ENCODE measurements at places on chromosomes 3 and 15.
A peak's percentile ranks its signal among the peaks of the same experiment; 100 is the strongest.

DNA sequence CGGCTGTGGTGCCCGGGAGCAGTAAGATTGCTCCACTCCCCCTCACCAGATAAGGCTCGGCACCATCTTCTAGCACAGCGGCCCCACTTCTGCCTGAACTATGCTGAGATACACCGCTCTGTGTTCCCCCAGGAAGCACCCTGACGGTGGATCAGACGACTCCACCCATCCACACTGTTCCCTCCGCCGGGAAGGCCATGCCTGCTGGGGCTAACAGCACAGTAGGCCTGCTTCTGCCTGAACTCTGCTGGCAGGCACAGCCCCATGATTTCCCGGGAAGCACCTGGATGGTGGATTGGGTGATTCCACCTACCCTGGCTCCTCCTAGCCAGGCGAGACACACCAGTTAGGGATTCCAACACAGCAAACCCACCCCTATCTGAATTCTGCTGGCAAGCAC lies 36.3 kb upstream of the PPM1L start:
- no peak for DNase-seq

DNA sequence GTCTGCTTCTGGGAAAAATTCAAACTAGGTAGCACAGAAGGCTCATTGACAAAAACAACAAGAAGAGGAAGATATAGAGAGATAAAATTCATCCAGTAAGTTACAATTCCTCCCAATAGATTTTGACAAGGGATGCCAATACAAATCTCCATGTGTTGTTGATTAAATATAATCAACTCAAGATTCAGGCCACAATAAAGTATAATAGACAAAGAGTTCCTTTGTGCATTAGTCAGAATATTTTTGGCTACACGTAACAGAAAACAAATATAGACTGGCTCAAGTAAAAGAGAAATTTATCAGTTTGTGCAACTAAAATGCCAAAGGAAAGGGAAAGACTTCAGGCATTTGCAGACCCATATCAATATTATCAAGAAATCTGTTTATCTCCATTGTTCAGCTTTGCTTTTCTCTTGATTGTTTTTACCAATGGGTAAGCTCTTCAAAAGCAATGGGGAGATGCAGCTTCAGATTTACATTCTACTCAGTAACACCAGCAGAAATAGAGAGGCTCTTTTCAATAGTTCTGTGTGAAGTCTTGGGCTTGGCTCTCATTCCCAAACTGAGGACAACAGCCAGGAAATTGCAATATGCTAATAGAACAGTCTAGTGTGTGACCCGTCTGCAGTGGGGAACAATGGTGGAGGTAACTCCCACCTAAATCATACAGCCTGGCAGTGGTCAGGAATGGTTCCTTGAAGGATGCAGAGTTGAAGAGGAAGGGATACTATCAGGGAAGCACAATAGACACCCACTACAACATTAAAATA lies 77.6 kb upstream of the PROK2 start:
- no peak for DNase-seq

- DNase-seq: no peak
Measured at GRCh38 chr3:36496684-36497633, 116.7 kb downstream of the STAC start.

- DNase-seq: no peak
Measured at GRCh38 chr3:44957986-44958385, 18.0 kb downstream of the ZDHHC3 start.

- no peak for DNase-seq
Measured at GRCh38 chr3:119230071-119230470, 10.6 kb downstream of the B4GALT4 start.

- no peak for DNase-seq
Measured at GRCh38 chr3:78642226-78643035, 1125.4 kb downstream of the ROBO1 start.

GRCh38 chr15:100671858-100672543 lies 69.6 kb downstream of the ASB7 start:
- no peak for DNase-seq

DNA sequence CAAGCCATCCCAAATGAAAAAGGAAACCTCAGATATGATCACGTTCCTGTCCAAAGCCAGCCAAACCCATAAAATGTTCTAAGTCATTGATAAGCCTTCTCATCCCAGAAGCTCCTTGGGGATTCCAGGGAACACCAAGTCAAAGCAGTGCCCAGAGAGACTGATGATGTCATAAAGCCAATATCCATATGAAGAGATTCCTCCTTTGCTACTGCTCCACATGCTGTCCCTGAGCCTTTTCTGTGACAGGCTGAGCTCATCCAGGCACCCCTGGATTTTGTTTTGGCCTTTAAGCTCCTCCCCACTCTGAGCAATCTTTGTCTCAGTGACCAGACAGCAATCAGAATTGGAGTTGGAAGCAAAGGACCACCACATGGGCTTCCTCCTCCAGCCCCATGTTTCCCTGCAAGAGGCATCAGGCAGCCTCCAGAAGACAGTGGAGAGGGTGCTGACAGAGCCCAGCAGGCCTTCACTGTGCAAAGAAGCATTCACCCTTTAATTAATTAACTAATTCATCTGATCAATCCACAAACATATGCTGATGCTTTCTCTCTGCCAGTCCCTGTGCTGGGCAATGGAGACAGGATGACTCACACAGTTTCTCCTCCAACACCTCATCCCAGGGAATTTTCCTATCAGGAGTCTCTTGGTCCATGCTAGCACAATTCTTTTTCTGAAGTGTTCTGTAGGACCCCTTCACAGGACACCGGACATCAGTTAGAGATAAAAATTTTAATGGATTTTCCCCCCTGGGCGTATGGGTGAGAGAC lies 25.0 kb downstream of the MEX3B start:
- DNase-seq: no peak

DNA sequence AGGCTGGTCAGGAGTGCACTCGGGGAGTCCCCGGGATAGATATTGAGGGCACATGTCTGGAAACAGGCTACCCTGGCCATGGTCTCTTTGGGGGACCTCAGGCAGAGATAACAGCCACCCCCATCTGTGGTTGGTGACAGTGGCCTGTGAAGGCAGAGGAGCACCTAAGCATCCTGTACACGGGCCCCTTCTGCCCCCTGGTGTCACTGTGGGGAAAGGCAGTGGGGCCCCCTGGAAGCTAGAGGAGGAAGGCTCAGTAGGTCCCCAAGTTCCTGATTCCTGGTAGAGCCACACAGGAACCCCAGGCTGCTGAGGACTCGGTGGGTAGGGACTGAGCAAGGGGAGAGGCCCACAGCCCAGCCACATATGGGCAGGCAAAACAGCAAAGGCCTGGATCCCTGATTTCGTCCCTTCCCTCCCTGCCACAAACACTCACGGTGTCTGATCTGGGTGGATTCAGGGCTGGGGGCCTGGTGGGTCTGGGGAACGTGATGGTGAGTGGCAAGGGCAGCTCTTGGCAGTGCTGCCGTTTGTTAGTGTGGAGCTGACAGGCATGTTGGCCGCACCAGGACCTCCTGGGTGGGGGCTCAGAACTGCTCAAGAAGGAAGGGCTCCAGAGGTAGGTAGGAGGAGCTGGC lies 14.1 kb upstream of the CXCR6 start:
- no peak for DNase-seq

GRCh38 chr3:26515351-26515750 lies 107.2 kb upstream of the LRRC3B start:
- DNase-seq: no peak

GRCh38 chr15:48147358-48147757 lies 26.6 kb downstream of the SLC24A5 start:
- DNase-seq: no peak

DNA sequence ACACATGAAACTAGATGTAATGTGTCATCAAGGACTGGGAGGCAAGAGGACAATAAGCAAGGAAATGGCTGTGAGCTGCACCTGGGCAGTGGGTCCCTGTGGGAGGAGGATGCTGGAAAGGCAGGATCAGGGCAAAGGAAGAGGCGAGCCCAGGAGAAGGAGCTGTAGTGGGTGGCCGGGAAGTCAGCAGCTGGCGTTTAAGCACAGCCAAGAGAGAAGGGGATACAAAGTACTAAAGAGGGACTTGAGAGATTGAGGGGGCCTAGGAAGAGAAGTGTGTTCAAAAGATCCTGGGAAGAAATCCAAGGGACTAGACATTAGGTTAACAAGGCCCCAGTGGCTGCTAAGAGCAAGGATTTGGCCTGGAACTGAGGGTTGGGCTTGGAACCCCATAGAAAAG lies 188.5 kb upstream of the SLC24A5 start:
- DNase-seq: no peak

GRCh38 chr3:62653796-62654195 lies 221.4 kb downstream of the CADPS start:
- no peak for DNase-seq

GRCh38 chr3:66303491-66303901 lies 82.7 kb downstream of the SLC25A26 start:
- no peak for DNase-seq

DNA sequence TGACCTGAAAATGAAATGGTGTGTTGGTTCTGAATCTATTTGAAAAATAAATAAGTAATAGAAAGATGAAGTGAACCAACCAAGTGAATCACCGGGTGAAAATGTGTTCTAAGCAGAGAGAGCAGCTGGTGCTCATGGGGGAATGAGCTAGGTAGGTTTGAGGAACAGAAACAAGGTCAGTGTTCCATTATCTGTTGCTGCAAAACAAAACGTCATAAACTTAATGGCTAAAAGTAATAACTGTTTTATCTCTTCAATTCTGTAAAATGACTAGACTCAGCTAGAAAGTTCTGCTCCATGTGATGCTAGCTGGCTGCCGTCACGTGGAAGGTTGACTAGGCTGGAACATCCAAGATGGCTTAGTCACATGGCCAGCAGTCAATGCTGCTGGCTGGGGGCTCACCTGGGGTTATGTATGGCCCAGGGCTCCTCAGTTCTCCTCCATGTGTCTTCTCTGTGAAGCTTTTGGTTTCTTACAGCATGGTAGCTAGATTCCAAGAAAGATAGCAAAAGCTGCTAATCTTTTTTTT lies 13.3 kb upstream of the SH3BP5 start:
- DNase-seq: no peak

DNA sequence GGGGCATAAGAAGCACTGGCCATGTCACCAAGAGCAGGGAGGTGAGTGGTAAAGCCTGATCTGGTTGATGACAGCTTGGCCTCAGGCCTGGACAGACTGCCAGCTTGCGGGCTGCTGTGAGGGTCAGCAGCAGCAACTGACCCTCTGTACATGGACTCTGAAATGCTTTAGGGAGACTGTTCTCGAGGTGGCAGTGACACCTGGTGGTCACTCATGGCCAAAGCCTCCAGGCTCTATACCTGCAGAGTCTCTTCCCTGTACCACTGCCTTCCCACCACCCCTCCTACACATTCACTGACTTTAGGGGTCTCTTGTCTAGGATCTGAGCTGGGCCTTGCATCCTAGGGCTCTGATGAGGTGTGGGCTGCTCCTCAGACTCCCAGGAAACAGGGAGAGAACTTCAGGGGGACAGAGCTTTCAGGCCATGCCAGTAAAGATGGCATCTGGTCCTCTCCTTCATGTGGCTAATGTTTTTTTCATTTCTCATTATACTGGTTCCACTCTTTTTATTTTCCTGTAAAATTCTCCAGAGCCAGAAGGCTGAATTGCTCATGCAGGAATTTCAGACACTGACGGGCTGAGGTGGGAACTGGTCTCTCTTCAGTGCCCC lies 17.2 kb upstream of the TIMP4 start:
- DNase-seq: peak; percentile 74

- no peak for DNase-seq
Measured at GRCh38 chr3:134857356-134857755, 62.3 kb downstream of the EPHB1 start.

GRCh38 chr3:121821421-121822199 lies 13.2 kb downstream of the IQCB1 start:
- no peak for DNase-seq

DNA sequence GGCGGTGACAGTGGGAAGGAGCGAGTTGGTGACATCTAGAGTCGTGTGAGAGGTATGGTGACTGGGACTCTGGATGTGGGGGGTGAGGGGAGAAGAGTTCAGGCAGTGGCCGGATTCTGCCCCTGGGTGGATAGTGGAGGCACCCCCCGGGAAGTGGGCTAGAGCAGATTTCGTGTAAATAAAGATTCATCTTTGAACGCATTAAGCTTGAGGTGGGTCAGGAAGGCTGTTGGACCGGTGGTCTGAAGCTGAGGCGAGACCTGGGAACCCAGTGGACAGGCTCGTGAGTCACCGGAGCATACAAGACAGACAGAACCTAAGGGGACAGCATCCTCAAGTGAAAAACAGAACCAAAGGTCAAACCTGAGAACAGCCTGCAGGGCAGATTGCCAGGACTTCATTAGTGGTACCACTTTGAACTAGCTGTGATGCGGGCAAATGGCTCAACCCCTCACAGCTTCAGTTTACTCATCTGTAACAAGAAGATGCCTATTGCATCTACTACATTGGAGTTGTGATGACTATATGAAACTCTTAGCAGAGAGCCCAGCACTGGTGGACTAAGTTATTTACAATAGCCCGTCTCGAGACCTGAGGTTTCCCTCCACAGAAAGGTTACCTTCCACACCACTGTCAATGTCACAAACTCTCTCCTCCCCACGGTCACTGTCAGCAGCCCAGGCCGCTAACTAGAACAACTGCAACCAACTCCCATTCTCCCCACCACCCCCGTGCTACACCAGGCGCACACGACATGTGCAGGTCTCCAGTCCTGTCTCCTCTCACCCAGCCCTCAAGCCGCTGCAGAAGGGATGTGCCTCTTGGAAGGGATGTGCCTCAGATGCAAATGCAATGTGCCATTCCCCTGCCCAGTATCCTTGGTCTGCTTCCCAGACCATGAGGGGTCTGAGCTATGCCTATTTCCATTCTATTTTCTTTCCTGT lies 901 bp upstream of the CLN6 start:
- no peak for DNase-seq

GRCh38 chr15:81653259-81653658 lies 279.2 kb upstream of the TMC3 start:
- no peak for DNase-seq

DNA sequence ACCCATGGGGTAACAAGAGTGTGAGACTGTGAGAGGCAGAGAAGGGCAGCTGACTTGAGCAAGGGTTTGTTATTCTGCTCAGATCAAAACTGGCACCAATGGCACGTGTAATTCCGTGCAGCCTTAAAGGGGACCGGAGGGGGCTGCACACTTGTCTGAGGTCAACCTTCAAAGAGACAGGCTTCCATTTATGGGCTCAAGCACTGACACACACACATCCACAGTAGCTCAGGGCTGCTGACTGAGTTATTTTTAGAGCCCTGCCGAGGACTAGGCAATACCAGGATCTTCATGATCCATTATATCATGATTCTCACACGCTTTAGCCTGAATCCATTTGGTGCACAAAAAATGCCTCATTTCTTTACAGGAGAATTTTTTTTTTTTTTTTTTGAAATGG lies 20.6 kb upstream of the SPTBN5 start:
- no peak for DNase-seq

- DNase-seq: no peak
Measured at GRCh38 chr3:124826703-124827102, 60.5 kb downstream of the ITGB5 start.

- DNase-seq: peak; percentile 79
Measured at GRCh38 chr15:70269991-70270751, 172.5 kb upstream of the TLE3 start.

All from heart left ventricle (tissue), 16 donors.